Memory B cell (primary cell): ENCODE measurements at places on chromosomes 3 and 15.

GRCh38 chr3:121793078-121793477, 41.8 kb downstream of the IQCB1 start:
- DNase-seq = no peak

- no peak for DNase-seq
Observed at GRCh38 chr3:190204200-190204599, 83.5 kb upstream of the P3H2 start.

DNA sequence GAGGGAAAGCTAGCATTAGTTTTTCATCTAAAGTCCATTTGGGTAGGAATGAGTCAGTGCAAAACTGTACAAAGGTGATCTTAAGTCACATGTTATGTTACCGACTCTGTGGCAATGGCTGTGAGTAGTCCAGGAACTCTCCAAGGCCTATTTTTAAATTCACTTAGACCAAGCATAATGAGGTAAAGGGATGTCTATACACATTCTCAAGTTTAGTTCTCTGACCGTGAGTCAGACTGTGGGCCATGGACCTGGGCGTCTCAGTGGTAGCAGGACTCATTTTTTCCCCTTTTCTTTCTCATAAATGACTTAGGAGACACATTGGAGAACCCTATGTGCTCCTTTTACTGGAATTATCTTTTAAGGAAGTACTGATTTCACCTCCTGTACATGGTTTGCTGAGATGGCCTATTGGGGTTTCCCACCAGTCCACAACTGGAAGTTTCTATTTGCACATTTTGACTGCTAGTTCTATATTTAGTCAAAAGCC, 488.7 kb upstream of the TPRG1 start:
- no peak for DNase-seq

DNA sequence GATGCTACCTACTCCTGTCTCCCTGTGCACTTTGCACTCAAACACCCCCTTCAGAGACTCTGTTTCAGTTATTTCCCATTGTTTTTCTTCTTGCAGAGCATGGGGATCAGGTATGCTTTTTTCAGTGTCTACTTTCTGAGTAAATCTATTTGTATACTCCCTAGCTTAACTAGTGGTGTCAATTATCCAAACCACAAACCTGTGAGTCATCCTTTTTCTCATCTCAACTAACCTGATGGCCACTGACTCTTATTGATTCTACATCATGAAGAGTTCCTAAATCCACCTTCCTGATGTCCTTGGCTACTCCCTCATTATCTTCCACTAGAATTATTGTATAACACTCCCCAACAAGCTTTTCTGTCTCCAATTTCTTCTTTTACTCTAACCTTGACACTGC, 68.0 kb downstream of the DIPK2A start:
- no peak for DNase-seq

GRCh38 chr3:38626171-38626570, 23.3 kb downstream of the SCN5A start:
- no peak for DNase-seq

GRCh38 chr15:48190932-48191573, 412 bp upstream of the CTXN2 start:
- no peak for DNase-seq

GRCh38 chr15:65368302-65369211, 9.2 kb downstream of the IGDCC3 start:
- DNase-seq = no peak
